ENCODE measurements at places on chromosomes 3 and 15.

GRCh38 chr15:25805031-25805430, 58.1 kb downstream of the ATP10A start:
- no peak for DNase-seq

DNA sequence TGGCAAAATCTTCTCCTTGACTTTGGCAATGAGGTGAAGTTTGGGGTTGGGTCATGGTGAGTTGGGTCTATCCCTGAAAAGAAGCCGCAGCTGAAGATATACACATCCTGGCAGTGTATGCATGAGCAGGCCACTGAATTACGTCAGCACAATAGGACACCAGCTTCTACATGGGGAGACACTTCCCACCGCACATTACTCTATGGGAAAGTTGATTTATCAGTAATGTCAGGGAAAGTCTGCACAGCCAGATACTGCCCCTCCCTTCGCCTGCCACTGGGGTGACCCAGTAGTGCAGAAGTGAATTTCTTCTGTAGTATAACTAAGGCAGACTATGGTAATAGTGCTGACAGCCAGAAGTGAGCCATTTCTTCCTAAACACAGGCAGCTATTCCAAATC, 245.0 kb downstream of the NTRK3 start:
- DNase-seq, result no peak

GRCh38 chr15:91559066-91559465, 294.4 kb upstream of the SLCO3A1 start:
- no peak for DNase-seq

DNA sequence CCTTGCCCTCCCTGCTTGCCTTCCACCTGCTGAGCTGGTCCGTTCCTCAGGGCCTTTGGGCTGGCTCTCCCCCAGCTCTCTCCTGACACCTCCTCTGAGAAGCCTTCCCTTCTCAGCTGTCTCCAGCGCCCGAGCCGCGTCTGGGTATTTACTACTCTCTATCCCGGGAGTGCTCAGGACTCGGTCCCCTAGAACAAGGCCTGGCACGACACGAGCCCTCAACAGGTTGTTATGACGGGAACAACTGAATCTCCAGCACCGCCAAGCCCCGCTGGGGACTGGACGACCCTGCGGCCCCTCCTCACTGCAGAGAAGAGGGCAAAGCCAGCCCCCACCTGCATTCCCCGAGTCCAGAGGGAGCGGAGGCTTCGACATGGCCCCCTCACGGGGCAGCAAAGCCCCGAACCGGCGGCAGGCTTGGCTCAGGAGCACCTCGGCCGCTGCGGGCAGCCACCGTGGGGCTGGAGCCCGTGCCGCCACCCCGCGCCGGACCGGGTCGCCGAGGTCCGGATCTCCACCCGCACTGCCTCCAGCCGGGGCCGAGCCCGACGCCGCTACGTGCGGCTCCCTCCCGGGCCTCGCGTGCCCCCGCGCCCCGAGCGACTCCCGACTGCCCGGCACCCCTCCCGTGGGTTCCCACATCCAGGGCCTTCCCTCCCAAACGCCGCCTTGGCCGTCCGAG, 792 bp downstream of the TPRA1 start:
- DNase-seq, result no peak

GRCh38 chr3:152328841-152329240, 60.1 kb downstream of the MBNL1 start:
- no peak for DNase-seq

GRCh38 chr3:49939858-49940666, at the start of gene RBM6:
Gene RBM6, plus strand, starts transcription at chr3:49940150. Its CDS starts 22,492 bp downstream, at chr3:49962642.
- DNase-seq, result peak; percentile 94

- DNase-seq, result no peak
Measured at GRCh38 chr15:89666858-89667705, 11.8 kb upstream of the KIF7 start.

DNA sequence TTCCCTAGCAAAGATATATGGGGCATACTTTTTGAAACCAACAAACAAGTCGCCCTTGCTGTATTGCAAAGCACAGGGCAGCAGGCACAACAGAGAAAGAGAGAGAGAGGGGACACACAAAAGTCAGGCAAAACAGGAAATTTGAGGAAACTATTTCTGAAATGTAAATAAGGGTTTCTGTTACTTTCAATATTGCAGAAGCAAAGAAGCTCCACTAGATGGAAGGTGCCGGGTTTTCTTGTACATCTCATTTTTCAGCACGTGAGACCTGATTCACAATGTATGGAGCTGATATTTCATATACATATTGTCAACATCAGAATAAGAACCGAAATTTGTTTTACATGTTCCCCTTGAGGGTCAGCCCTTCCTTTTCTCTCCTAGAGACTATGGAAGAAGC, 127.4 kb downstream of the FOXP1 start:
- DNase-seq, result no peak

DNA sequence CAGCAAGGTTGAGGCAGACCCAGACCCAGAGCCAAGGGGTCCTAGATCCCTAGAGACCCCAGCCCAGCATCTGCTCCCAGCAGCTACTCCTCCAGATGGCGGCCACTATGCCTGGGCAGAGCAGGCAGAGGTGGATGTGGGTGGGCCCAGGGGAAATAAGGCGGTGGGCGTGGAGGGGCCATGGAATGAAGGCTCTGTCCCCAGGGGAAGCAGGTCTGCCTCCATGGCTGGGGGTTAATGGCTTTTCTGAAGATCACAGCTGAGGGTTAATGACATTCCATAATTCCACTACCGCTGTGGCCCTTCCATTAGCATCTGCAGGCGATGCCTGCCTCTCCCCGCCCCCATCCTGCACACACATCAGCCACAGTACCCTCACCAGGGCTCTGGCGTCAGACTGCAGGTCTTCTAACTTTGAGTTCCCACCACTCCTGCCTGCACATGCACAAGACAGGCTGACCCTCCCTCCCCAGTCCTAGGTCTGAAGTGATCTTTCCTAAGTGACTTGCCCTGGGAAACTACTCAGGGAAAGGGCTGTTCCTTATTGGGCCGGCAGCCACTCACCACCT, 41.2 kb downstream of the CCDC33 start:
- no peak for DNase-seq

DNA sequence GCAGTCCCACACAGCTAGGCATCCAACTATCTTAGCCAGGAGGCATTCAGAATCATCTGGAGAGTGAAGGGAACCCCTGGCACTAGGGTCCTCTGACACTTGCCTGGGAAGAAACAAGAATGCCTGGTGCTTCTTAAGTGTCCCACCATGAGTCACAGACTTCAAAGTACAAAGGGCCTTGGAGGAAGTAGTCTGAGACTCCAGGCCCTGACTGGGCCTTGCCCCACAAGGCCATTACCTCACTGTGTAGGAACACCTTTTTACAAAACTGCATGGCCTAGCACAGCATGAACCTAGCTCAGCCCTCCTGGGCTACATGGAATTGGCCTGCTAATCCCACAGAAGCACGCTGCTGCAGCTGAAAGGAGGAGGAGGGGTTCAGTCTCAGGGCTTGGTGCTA, 104.5 kb upstream of the SLCO2A1 start:
- DNase-seq, result no peak

DNA sequence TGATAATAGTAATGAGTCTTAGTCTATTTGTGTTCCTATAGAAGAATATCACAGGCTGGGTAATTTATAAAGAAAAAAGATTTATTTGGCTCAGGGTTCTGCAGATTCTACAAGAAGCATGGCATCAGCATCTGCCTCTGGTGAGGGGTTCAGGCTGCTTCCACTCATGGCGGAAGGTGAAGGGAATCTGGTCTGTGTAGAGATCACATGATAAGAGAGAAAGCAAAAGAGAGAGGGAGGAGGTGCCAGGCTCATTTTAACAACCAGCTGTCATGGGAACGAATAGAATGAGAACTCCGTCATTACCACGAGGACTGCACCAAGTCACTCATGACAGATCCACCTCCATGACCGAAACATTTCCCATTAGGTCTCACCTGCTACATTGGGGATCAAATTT, 664.0 kb upstream of the SGO1 start:
- DNase-seq, result no peak

DNA sequence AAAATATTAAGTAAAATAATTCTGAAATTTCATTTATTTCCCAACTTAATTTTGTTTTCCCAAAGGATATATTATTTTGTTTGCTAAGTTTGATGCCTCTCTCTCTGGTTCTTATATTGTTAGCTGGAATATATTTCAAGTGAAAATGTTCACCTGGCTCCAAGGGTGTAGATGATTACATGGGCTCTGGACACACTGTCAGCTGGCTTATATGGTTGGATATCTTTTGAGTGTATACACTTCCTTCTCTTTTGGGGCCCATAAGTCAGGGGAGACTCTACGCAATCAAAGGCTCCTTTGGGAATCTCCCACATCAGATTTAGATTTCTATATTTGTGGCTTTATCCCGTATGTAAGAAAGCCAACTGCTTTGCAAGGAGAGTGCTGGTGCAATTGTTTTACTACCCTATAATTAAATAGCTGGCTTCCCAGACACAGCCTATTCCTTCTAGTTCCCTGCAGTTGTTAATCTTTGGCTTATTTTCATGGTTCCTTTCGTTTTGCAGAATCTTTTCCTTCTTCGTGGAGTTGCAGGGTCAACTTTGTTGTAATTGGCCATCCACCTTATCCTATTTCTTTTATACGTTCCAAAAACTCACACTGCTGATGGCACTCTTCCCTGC, 225.7 kb downstream of the DPH6 start:
- DNase-seq, result no peak

- peak; percentile 37 for DNase-seq
Measured at GRCh38 chr3:34260271-34261000, 462.0 kb downstream of the PDCD6IP start.

DNA sequence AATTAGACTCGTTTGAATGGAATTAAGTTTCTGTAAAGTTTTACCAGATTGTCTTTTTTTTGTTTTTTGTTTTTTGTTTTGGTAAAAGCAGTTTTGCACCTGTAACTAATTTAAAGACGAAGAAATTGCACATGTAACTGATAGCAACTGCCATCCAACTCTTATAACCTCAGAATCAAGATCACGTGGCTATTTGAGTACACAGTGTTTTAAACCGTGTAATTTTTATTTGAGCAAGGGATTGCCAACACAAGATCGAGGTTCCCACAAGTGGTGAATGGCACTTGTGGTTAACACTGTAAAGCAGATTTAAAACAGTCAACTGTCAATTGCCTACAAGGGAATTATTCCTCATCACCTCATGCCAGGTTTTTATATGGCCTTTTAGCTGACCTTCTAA, 67.3 kb downstream of the PPARG start:
- DNase-seq, result no peak

GRCh38 chr15:25497934-25498333, 59.1 kb upstream of the UBE3A start:
- no peak for DNase-seq

Measured in uterus (tissue), 4 donors.